Naive B cell (primary cell): ENCODE measurements at places on chromosomes 4 and X. TPM values are rescaled to one million over a fixed set of nuclear protein-coding genes. Genes with fewer than 3 reads are reported as not detected.

Gene SSX4B
- polyA plus RNA-seq: not detected

DNA sequence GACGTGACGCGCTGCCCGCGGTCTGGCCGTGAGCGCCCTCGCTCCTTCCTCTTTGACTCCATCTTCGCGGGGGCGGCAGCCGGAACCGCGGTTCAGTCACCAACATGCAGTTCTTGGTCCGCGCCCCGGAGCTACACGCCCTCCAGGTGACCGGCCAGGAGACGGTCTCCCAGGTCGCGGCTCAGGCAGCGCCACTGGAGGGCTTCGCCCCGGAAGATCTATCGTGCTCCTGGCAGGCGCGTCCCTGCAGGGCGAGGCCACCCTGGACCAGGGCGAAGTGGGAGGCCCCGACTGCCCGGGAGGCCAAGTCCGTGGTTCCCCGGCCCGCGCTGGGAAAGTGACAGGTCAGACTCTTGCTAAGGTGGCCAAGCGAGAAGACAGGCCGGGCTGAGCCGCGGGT is 2.9 kb downstream of the TRIML2 start:
- no peak for DNase-seq

Gene GUCY1A1
- 2.1 TPM for polyA plus RNA-seq

GRCh38 chr4:24279911-24280375 is 304.4 kb downstream of the DHX15 start:
- no peak for DNase-seq

GRCh38 chr4:1856943-1857699 is 1.2 kb upstream of the LETM1 start:
- DNase-seq: no peak

GRCh38 chr4:153207027-153207426 is 2.8 kb downstream of the TRIM2 start:
- no peak for DNase-seq
